ENCODE measurements at places on chromosomes 16 and 17.

DNA sequence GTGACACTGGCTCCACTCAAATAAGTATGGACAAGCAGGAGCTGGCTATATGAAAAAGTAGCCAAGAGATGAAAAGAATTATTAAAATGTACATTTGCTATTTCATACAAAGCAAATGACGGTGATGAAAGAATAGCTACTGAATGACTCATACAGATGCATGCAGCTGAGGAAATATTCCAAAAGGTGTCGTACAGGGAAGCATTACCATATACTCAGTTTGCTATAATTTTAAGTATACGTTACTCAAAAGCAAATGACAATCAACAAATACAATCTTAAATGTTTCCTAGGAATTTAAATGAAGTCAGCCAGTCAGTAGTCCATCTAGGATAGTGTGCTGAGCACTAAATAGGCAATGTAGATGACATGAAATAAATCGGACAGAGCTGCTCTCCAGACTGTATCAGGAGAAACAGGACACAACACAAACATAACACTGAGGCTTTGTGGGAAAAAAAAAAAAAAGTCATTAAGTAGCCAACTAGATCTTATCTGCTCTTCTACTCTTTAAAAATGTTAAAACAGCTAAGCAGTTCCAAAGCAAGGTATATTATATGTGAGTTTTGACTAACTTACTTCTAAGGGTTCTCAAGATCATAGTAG, 65.0 kb downstream of the NCOR1 start:
- DNase-seq, result no peak

DNA sequence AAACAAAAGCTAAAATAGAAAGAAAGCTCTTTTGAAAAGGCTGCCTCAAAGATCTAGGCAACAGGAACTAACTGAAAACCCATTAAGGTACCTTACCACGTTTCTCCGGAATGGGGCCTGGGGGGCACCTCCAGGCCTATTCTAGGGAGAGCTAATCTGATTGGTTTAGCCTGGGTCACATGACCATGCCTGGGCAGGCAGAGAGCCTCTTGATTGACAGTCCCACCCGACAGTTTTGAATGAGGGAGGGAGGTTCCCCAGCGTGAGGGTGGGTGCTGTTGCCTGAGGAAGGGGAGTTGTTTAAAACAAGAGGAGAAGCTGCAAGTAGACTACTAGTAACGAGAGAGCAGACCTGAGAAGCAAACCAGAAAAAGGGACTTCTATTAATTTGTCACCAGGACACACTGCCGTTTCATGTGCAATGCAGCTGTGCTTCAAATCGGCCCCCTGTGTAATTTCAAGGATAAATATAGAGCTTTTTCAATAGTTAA, 143.4 kb upstream of the HS3ST2 start:
- peak; percentile 54 for DNase-seq

DNA sequence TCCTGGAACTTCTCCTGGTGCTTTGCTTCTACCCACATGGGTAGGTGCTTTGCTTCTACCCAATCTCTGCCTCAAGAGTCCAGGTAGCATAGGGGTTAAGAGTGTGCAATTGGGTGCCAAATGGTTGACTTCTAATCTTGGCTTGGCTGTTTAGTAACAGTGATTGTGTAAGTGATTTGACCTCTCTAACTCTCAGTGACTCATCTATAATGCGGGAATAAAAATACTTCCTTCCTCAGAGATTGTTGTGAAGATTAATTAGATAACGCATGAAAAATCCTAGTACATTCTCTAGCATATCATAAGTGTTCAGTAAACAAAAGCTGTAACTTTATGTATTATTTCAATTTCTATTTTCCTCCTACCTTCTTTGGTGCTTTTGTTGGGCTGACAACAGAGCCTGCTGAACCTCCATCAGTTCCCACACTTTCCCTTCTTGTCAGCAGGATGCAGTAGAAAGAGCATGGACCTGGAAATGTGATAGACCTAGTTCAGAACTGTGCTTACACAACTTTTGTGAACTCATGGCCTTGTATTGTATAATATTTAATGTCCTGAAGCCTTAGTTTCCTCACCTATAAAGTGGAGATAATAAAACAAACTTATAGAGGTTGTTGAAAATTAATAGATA, 72.9 kb upstream of the SMIM36 start:
- DNase-seq, result no peak

DNA sequence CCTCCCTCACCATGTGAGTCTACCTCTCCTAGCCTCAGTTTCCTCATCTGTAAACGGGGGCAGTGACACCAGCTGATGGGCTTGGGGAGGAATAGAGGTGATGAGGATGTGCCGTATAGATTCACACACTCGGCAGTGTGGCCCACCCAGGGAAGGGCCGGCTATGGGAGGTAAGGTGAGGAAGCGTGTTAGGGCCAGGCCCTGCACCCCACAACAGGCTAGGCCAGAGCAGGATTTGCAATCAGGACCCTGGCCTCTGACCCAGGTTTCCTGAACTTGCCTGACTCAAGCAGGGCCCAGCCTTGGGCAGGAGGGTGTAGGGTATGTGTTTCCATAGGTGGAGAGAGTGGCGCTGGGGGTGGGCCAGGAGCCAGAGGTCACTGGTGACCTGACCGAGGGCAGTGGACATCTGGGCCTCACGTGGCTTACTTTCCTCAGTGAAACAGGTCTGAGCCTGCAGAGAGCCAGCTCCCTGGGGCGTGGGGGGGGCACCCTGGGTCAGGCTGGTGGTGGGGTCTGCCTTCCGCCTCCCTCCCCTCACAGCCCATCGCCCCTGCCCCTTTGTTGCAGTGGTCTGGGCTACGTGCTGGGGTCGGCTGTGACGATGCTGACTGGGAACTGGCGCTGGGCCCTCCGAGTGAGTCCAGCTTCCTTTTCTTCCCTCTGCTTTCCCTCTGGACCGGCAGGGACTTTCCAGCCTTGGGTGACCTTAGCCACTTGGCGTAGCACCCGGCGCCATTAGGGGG, 12.8 kb downstream of the SPNS3 start:
- DNase-seq, result no peak

- DNase-seq, result no peak
Measured at GRCh38 chr16:75503801-75504200, 8.6 kb upstream of the CHST6 start.

DNA sequence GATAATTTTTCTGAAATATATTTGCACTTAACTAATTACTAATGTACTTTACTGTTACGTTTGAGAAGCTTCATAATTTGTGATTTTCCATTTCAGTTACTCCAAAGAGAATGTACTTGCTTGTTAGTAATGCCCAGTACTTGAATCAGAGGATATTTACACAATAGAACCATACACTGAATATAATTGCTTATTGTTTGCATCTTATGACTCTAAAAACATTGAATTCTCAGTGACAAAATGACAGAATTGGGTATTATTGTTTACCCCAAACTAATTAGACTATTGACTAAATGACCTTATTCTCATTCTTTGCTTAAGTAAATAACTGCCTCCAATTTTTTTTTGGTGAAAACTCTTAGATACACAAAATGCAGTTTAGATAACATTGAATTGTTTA, 8.9 kb downstream of the CCP110 start:
- DNase-seq, result no peak

DNA sequence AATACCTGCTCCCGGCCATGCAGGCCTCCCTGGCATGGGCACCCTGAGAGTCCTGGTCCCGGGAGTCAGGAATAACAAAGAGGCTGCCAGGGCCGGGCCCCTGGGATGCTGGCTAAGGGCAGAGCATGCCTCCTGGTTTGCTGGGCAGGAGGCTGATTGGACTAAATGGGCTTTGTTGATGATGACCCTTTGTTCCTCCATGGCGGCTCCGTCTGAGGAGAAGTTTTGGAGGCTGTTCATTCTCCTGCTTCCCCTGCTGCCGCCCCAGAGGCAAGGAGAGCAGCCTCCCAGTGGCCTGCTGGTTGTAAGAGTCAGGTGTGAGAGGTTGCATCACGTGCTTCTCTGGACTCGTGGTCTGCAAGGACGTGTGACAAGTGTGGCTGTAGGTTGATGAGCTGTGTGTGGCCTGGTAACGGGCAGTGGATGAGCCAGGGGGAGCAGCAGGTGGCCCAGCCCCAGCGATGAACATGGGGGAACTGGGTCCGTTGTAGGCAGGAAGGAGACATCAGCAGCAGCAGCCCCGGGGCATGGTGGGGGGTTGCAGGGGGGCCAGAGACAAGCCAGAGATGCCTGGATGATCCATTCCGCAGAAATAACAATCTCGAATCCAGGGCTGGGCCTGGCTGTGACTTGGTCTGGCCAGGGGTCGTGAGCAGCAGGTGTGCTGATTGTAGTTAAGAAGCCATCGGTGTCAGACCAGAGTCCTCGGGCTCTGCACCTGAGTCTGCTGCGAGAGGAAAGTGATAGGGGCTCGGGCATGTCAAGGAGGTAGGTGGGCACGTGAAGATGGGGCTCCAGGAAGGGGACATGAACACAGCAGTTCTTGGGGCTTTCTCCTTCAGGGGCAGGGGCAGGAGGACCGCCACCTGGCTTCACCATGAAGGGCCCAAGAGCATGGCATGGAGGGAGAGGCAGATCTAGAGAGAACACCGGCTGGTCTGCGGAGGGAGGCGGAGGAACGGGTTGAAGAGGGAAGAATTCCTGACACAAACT, 101.4 kb downstream of the TNFRSF13B start:
- DNase-seq, result no peak
